Hippocampal formation (tissue), 2 donors: ENCODE measurements at places on chromosomes 3 and 15.
A peak's percentile ranks its signal among the peaks of the same experiment; 100 is the strongest.

DNA sequence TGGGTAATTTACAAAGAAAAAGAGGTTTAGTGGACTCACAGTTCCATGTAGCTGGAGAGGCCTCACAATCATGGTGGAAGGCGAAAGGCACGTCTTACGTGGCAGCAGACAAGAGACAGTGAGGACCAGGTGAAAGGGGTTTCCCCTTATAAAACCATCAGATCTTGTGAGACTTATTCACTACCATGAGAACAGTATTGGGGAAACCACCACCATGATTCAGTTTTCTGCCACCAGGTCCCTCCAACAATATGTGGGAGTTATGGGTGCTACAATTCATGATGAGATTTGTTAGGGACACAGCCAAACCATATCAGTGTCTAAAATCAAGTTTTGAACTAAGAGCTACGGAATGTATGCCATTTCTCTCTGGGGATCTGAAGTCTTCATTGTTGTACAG is 354.8 kb upstream of the C2CD4B start:
- DNase-seq = no peak

DNA sequence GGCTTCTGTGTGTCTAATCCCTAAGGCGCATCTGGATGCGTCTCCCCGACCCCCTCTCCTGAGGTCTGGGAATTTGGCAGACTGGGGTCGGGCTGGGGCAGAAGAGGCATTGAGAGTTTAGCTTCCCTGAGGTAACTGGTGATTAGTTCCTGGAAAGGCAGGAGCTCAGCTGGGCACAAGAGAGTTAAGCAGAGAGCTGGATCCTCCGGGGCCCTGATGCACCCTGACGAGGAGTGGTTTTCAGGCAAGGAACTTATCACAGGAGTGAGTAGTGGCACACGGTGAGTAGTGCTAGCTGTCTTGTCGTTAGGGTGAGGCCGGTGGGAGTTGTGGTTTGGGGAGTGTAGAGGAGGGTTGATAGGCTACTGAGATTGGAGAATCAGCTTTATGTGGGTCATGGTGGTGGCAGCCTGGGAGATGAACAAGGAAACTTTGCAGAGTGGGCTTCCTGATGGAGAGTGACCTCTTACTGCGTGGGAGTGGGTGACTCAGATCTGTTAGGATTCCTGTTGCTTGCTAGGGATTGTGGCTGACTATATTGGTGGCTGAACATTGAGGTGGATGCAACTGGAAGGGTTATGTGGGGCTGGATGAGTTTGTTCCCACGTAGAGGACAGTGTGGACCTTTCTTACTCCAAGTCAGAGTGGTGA is 897 bp downstream of the RAD54L2 start:
- DNase-seq = peak; percentile 10

DNA sequence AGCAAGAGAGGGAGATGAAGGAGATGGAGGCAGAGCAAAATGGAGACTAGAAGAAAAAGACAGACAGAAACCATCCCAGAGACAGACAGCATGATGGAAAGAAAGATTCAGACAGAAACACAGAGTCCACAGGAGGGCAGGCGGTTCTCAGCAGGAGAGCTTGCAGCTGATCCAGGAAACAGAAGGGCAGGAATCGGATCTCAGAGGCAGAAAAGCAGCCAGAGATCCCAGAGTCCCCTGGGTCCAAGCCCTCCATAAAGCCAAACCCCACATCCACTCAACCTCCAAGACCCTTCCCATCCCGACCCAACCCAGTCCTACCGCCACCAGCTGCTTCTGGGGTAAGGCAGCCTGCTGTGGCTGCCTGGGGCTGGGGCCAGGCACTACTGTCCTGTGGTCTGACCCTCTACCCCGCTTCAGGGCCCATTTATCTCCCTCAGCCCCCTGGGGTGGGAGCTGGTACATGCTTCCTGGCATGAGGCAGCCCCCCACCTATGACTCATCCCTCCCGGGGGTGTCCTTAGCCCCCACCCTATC is at the start of gene UCN2:
TSS of gene UCN2 (minus strand) at position 400 of the 537 bp plus-strand sequence. CDS start 657 bp downstream, outside the sequence.
- DNase-seq = no peak

DNA sequence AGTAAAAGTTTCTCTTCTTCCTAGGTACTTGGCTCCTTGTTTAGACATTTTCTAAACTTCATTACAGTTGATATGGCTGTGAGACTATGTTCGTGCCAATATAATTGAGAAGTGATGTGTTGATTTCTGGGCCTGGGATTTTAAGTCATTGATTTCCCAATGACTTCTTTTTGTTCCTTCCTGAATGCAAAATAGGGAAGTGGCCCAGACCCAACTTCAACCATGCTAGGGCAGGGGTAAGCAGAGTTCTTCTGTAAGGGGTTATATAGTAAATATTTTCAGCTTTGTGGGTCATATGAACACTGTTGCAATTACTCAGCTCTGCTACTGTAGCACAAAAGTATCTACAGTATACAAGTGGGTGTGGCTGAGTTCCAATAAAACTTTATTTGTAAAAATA is 320.1 kb upstream of the WNT5A start:
- no peak for DNase-seq

- no peak for DNase-seq
Measured at GRCh38 chr15:90295270-90295648, 29.8 kb downstream of the NGRN start.

DNA sequence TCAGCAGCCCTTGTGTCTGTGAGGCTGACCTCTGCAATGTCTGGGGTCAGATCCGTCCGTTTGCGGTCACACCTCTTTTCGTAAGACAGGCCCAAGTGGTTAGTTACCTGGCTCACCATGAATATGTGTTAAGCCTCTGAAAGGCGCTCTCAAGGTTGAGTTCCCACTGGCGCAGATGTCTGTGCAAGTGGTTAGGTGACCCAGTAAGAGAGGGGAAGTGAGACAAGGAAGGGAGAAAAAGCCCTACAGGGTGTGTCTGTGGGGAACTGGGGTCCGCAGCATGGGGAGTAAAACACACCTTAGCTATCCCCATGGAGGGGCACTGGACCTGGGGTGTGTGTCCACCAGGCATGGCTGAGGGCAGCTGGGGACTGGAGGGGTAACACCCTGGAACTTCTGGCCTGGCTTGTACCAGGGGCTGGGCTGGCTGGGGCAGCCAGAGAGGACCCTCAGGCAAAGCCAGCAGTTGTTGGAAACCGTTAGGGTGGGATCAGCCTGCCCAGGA is 391.6 kb upstream of the PROK2 start:
- DNase-seq = no peak

- DNase-seq = no peak
Measured at GRCh38 chr3:124383051-124383450, 347.2 kb upstream of the UMPS start.

DNA sequence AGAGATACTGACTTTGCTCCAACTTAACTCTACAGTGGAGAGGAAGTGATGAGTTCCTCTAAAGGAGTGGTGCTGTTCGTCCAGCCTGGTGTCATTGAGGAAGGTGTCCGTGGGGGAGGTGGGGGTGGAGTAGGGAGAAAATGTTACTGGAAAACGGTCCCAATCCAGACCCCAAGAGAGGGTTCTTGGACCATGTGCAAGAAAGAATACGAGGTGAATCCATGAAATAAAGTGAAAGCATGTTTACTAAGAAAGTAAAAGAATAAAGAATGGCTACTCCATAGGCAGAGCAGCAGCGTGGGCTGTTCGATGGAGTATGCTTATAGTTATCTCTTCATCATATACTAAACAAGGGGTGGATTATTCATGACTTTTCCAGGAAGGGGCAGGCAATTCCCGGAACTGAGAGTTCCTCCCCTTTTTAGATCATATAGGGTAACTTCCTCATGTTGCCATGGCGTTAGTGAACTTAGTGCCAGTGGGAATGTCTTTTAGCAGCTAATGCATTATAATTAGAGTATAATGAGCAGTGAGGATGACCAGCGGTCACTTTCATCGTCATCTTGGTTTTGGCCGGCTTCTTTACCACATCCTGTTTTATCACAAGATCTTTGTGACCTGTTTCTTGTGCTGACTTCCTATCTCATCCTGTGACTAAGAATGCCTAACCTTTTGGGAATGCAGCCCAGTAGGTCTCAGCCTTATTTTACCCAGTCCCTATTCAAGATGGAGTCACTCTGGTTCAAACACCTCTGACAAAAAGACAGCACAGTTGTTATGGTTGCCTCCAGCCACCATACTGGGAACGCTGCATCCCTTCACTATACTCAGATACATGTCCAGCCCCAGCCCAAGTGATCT is 38.6 kb downstream of the CLEC3B start:
- no peak for DNase-seq

GRCh38 chr3:186476541-186476940 is 67.6 kb downstream of the CRYGS start:
- DNase-seq = no peak

- DNase-seq = no peak
Measured at GRCh38 chr3:187359798-187360486, 8.2 kb upstream of the RTP4 start.

DNA sequence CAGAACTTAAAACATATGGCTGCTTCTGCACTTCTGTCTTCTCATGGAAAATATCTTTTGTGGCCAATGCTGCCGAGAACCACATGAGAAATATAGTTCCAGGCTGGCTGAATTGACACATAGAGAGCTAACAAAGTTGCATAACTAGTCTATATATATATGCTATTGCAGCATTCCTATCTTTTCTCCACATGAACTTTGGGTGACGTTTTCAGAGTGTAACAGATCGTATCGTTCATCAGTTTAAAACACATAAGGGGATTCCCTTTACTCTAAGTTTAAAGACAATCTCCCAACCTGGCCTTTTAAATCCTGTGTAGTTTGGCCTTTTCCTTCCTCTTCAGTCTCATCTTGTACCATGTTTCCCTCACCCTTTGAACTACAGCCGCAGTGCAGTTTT is 394.2 kb upstream of the CBLB start:
- no peak for DNase-seq

- no peak for DNase-seq
Measured at GRCh38 chr3:127168271-127168670, 24.7 kb upstream of the PRR23E start.

GRCh38 chr15:62488387-62488786 is 323.3 kb upstream of the C2CD4B start:
- DNase-seq = no peak

DNA sequence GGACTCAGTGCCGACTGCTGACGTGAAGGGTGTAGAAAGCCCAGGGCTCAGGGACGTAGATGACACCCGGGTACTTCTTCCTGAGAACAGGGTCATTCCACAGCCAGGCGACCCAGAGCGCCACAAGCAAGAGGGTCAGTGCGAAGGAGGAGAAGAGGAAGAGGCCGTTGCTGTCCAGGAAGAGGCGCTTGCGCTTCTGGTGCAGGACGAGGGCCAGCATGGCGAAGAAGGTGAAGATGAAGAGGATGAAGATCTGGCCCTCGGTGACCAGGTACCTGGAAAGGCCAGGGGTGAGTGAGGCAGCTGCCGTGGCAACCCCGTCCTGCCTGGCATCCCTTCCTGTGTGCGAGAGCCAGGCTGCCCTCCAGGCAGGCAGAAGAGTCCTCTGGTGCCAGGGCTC is 3.0 kb upstream of the CALML4 start:
- DNase-seq = no peak

GRCh38 chr3:157248590-157249422 is 88.9 kb upstream of the CCNL1 start:
- peak; percentile 94 for DNase-seq

- no peak for DNase-seq
Measured at GRCh38 chr3:180875124-180875698, 37.3 kb upstream of the FXR1 start.

- no peak for DNase-seq
Measured at GRCh38 chr3:128973988-128974564, 19.8 kb downstream of the CFAP92 start.

- no peak for DNase-seq
Measured at GRCh38 chr3:188242436-188243123, 88.6 kb downstream of the LPP start.

GRCh38 chr3:118628704-118629341 is 405.8 kb downstream of the IGSF11 start:
- peak; percentile 65 for DNase-seq

- DNase-seq = peak; percentile 32
Measured at GRCh38 chr3:113275929-113276750, 64.8 kb downstream of the BOC start.

DNA sequence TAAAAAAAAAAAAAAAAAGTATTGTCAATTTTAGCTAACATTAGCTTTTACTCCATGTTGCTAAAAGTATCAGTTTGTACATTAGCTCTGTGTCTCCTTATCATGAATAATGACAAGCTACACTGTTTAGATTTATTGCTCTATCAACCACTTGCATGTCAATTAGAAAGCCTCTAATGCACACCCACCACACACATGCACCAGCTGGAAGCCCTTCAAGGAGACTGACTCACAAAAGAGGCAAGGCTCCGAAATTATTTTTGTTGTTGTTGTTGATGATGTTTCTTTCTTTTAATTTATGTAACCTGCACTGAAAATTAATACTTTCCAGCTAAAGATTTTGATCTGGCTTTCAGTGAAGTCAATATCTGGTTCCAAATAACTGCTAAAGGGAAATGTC is 71.5 kb downstream of the ETFA start:
- DNase-seq = no peak

- no peak for DNase-seq
Measured at GRCh38 chr3:53820756-53821580, 25.3 kb downstream of the CHDH start.

GRCh38 chr15:70142322-70143191 is 44.8 kb upstream of the TLE3 start:
- no peak for DNase-seq

DNA sequence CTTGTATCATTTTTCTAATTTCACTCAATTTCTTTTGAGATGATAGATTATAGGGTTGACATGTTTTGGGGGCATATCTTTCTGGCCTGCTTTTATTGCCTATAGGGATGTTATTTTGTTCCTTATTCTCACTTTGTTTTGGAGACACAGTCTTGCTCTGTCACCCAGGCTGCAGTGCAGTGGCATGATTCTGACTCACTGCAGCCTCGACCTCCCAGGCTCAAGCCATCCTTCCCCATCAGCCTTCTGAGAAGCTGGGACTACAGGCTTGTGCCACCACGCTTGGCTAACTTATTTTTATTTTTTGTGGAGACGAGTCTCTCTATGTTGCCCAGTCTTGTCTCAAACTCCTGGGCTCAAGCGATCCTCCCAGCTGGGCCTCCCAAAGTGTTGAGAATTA is 72.8 kb upstream of the FAN1 start:
- DNase-seq = no peak

DNA sequence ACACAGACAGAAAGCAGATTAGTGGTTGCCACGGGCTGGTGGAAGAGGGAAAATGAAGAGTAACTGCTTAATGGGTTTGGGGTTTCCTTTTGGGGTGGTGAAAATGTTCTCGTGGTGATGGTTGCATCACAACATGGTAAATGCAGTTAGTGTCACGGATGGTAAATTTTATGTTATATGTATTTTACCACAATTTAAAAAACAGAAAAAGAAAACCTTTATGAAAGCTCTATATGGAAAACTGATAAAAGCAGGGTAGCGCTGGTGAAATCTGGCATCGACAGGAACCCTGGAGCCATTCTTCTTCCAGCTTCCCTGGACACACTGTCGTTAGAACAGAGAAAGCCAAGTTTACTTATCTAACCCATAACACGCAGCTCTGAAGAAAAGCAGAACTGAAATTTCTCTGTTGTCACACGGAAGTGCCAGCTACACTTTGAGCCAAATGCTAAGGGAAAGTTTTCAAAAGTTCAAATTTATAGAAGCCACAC is 287.7 kb upstream of the NR2F2 start:
- DNase-seq = no peak

GRCh38 chr3:187810021-187810446 is 64.8 kb upstream of the BCL6 start:
- no peak for DNase-seq
